Smooth muscle cell of trachea (primary cell): ENCODE measurements at places on chromosomes 5 and 9. TPM values are rescaled to one million over a fixed set of nuclear protein-coding genes. Genes with fewer than 3 reads are reported as not detected.

FOXD4L6 gene
- total RNA-seq = not detected in 2 replicates

DOLPP1 gene
- 8.7 and 10.3 TPM in 2 replicates for total RNA-seq

PCDHA12 gene
- under 0.01 TPM in 1 of 2 replicates, not detected in the other for total RNA-seq

GFPT2 gene
- total RNA-seq = 44.7 and 67.6 TPM in 2 replicates

SLC36A2 gene
- not detected in 2 replicates for total RNA-seq

FGD3 gene
- not detected in 2 replicates for total RNA-seq

CXCL14 gene
- 0.33 TPM in 1 of 2 replicates, not detected in the other for total RNA-seq

GLDC gene
- 0.50 and 0.58 TPM in 2 replicates for total RNA-seq

FOXD4L5 gene
- total RNA-seq = 0.15 and 0.17 TPM in 2 replicates

PFN3 gene
- not detected in 2 replicates for total RNA-seq

FAM163B gene
- not detected in 2 replicates for total RNA-seq

RNF183 gene
- not detected in 2 replicates for total RNA-seq

IL4 gene
- total RNA-seq = not detected in 2 replicates

CAMK2A gene
- 1.5 and 3.8 TPM in 2 replicates for total RNA-seq

BNIP1 gene
- 19.2 and 26.8 TPM in 2 replicates for total RNA-seq

GPX3 gene
- total RNA-seq = 7.6 and 18.4 TPM in 2 replicates

TEX48 gene
- not detected in 2 replicates for total RNA-seq

LAMC3 gene
- 0.29 and 0.33 TPM in 2 replicates for total RNA-seq

BSPRY gene
- not detected in 2 replicates for total RNA-seq

SHOC1 gene
- total RNA-seq = under 0.01 and 0.17 TPM in 2 replicates

TPD52L3 gene
- total RNA-seq = not detected in 2 replicates

CCNG1 gene
- total RNA-seq = 506 and 507 TPM in 2 replicates

TNFSF15 gene
- total RNA-seq = 0.44 and 0.99 TPM in 2 replicates

SMIM33 gene
- not detected in 2 replicates for total RNA-seq

SLC6A18 gene
- total RNA-seq = not detected in 2 replicates

PCDHA8 gene
- under 0.01 and 0.15 TPM in 2 replicates for total RNA-seq

GHR gene
- total RNA-seq = 2.8 and 3.5 TPM in 2 replicates

CCL21 gene
- total RNA-seq = not detected in 2 replicates

GNG10 gene
- 71.8 and 150 TPM in 2 replicates for total RNA-seq

MYOT gene
- not detected in 2 replicates for total RNA-seq

PRRX2 gene
- 44.4 and 50.0 TPM in 2 replicates for total RNA-seq

FAM200C gene
- 4.5 and 6.0 TPM in 2 replicates for total RNA-seq

HSD17B3 gene
- under 0.01 and 0.15 TPM in 2 replicates for total RNA-seq

HOMER1 gene
- 3.8 and 6.1 TPM in 2 replicates for total RNA-seq
